Activated CD4-positive, CD25-positive, alpha-beta regulatory T cell (primary cell): ENCODE measurements at places on chromosomes 2 and 18.

GRCh38 chr2:158818511-158818910, 23.4 kb downstream of the DAPL1 start:
- no peak for DNase-seq

GRCh38 chr2:219906114-219907010, 278.9 kb downstream of the SLC4A3 start:
- no peak for DNase-seq

DNA sequence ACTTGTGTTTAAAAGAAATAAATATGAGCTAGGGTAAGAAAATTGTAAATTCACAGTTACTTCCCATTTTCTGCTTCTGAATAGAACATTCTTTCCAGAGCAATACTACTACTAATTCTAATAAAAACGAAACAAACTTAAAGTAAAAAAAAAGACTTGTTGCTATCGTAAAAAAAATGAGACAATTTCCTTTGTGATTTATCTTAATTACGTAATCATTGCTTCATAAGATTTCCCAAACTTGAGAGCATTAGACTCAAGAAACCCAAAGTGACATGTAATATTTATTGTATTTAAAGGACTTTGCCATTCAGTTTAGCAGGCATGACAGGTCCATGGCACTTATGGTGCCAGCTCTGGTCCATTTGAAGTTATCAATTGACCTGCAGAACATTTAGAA, 153.8 kb downstream of the AQP4 start:
- no peak for DNase-seq

- no peak for DNase-seq
Measured at GRCh38 chr2:119248751-119249150, 25.1 kb downstream of the STEAP3 start.

- no peak for DNase-seq
Measured at GRCh38 chr2:11750422-11750821, 4.0 kb downstream of the LPIN1 start.

GRCh38 chr2:216320852-216321251, 51.4 kb downstream of the MARCHF4 start:
- no peak for DNase-seq

- DNase-seq = no peak
Measured at GRCh38 chr2:28617502-28618184, 121.8 kb downstream of the PLB1 start.

DNA sequence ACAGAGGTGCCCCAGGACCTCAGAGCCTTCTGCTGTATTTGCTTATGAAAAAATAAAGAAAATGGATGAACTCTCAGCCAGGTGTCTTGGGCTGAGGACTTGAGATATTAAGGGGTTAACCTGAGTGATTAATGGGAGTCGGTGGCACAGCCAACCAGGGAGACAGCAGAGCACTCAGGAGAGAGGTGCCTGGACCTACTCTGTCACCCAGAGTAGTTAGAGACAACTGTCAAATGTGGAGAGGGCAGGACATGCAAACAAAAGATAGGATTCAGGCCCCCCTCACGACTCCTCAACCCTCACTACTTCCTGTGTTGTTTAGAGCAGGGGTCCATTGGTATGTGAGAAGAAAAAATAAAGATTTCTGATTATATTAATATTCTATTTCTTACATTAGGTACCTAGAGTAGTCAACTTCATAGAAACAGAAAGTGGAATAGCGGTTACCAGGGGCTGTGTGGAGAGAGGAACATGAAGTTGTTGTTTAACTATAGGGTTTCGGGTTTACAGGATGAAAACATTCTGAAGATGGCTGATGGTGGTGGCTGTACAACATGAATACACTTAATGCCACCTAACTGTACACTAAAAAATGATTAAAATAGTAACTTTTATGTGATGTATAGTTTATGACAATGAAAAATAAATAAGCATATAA, 28.6 kb upstream of the CETN1 start:
- DNase-seq = no peak

GRCh38 chr2:178632729-178633128, 152.5 kb downstream of the PLEKHA3 start:
- no peak for DNase-seq

- DNase-seq = no peak
Measured at GRCh38 chr2:113212245-113213060, 38.7 kb downstream of the PSD4 start.

DNA sequence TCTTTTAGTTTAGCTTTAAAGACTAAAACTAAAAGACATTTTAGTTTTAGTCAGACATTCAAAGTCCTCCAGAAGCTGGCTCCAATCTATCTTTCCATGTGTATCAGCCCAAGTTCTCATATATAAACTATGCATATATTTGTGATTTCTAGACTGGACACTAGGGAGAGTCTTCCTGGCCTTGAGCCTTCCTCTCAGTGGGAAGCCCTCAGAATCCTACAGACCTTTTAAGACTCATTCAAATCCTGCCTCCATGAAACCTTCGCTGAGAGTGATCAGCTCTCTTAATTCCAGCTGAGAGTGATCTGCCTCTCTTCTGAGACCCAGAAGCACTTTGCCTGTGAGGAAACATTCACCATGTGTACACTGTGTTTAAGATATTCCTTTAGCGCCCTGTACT, 452.7 kb downstream of the TGIF1 start:
- no peak for DNase-seq

DNA sequence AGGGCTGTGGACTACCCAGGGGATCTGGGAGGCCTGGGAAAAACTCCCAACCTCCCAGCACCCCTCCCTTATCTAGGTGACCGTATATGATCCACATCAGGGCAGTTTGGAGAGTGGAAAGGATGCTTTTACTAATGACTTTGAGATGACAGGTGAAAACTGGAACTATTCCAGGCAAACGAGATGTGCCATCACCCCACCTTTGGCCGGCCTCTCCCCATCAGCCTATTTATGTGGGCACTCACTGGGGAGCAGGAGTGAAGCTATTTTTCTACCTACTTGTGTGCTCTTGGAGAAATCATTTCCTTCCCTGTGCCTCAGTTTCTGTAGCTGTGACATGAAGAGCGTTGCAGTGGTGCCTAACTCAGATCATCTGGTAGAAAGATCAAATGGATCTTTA, 107.2 kb downstream of the SMAD7 start:
- no peak for DNase-seq

- DNase-seq = no peak
Measured at GRCh38 chr18:74921057-74921820, 287.7 kb downstream of the PTGR3 start.

- no peak for DNase-seq
Measured at GRCh38 chr2:107808959-107809358, 17.7 kb upstream of the RGPD4 start.

DNA sequence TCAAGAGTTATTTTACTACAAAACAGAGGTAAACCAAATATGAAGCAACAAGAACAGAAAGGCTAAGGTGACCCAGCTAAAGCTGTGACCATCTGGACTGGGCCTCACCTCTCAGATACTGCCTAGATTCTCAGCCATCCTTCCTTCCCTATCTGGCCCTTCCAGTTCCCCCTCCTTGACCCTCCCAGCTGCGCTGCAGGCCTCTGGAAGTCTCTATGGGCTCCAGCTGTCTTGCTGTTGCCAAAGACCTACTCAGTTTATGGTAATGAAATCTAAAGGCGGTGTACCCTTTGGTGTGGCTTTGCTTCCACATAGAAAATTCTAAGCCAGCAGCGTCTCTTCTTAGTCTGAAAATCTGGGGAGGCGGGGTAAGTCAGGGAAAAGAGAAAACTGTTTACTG, 55.7 kb downstream of the ARHGEF33 start:
- DNase-seq = no peak

GRCh38 chr2:121875585-121876185, 120.2 kb downstream of the TSN start:
- no peak for DNase-seq

DNA sequence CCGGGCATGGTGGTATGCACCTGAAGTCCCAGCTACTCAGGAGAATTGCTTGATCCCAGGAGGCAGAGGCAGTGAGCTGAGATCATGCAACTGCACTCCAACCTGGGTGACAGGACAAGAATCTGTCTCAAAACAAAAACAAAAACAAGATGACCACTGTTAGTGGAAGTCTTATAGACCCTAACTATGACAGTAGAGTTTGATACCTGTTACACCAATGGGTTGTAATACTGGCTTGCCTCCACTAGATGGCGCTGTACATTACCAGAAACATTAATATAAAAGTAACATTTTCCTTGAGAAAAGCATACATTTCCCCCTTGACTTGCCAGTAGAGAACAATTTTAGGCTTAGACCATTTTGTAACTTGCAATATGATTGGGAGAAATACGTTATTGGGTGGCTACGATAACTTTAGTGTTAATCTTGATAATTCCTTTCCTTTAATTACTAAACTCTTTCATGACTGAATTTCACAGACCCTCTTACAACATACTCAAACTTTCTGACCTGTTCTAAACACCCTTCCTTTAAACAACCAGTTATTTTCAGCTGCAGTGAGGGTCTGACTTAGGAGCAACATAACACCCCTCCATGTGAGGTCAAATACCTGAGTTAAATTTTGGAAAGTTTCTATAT, 19.5 kb downstream of the SLC25A52 start:
- peak; percentile 1 for DNase-seq

DNA sequence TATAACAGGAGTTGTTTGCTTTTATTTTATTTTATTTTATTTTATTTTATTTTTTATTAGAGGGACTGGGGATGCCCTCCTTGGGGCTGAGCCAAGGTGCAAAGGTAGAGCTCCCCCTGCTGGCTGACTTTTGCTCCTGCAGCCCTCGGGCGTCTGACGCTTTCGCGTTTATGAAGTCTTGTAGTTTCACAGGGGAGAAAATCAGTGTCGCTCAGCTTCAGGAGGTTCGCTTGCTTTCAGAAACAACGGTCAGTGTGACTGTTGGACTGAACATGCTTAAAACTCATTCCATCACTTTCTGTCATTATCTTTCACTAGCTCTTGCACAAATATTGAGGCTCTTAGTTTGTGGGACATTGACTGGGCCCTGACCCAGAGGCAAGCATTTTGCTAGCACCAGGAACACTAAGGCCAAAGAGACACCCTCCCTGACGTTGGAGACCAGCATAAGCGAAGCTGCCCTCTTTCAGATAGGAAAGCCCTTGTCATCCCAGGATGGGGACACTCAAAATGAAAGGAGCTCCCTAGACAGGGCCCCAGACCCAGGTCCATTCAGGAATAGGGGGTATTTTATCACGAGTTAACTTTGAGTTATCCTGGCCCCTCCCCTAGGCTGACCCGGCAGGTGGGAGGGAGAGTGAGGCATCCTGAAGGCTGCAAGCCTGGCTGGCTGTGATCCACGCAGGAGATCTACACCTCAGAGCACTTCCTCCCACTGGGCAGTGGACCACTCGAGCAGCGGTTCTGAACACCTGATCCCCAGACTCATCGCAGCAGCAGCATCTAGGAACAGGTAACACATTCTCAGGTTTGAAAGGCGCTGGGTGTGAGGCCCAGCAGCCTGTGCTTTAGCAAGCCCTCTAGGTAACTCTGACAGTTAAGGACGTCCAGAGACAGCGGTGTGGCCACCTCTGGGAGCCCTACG, 34.4 kb downstream of the LGALSL start:
- peak; percentile 47 for DNase-seq
